ENCODE measurements at places on chromosomes 1 and 21. TPM values are rescaled to one million over a fixed set of nuclear protein-coding genes. Genes with fewer than 3 reads are reported as not detected.

CCDC27 gene
- not detected for total RNA-seq

CHIA gene
- total RNA-seq: not detected

ADGRB2 gene
- total RNA-seq: 1.0 TPM

RNF207 gene
- 14.9 TPM for total RNA-seq

TMEM81 gene
- 6.1 TPM for total RNA-seq

SERTAD4 gene
- not detected for total RNA-seq

FAAH gene
- total RNA-seq: 5.1 TPM

GREM2 gene
- 1.4 TPM for total RNA-seq
